ENCODE measurements at places on chromosomes 2 and 18.

GRCh38 chr18:46364048-46364447 lies 259.9 kb downstream of the HAUS1 start:
- no peak for DNase-seq

DNA sequence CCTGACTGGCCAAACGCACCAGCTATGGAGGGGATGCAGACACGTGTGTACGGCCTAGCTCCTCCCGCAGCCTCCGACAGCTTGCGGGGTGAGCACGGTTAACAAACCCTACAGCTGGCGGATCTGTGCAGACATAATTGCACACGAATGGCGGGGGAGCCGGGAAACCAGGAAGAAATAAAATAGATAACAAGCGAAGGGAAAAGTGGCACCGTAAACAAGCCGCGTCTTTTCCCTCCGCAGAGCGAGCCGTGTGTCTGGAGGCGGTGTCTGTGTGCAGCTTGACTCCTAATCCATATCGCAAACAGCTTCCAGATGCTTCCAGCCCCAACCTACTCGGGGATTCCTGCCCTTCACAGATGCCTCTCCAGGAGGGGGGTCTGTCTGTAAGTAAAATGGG lies 853.1 kb upstream of the SALL3 start:
- no peak for DNase-seq

DNA sequence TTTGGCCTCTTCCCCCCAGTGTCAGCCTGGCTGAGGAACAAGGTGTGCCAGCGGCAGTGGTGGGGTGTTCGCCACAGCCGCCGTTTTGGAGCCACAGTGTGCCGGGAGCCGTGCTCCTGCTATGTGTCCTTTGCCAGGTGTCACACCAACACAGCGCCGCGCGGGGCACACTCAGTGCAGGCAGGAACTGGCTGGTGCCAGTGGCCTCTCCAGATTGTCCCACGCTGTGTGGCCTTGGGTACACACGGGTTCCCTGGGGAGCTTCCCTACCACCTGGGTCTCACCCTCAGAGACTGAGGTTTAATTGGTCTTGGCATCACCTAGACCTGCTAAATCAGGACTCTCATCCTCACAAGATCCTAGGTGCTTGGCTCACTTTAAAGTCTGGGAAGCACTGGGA lies 171.6 kb downstream of the LDLRAD4 start:
- no peak for DNase-seq

GRCh38 chr2:230227216-230227615 lies 1.7 kb downstream of the SP140 start:
- DNase-seq: no peak

GRCh38 chr2:240139666-240140393 lies 628 bp downstream of the OTOS start:
- DNase-seq: no peak

GRCh38 chr2:8337321-8337720 lies 344.5 kb upstream of the ID2 start:
- DNase-seq: no peak

DNA sequence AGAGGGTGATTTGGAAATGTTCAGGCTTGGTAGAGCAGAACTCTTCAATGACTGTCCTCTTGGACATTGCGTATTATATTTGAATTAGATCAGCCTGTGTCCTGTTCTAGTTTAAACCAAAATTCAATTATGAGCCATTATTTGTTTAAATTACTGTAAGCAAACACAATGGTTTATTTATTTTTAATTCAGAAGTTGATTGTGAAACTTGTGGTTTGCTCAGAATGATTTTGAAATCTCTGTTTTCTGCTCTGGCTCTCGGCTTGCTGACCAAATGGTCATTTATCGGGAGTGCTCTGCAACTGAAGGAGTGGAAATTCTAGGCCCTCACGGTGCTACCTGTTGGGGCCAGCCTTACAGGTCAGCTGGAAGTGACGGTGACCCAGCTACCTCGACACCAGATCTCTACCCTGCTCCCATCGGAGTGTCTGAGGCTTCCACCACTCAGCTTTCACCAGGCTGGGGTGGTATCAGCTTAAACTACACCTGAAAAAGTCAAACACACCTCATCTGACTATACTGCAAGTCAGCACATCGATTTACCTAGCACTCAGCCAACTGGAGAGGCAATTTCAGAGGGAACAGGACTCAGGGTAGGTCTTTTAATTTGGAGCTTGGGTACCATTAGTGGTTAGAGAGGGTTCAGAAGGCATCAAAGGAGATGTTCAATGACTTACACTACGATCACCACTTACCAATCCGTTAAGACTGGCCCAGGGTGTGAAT lies 36.8 kb upstream of the GPD2 start:
- DNase-seq: peak; percentile 70

GRCh38 chr2:125867908-125868307 lies 788.0 kb upstream of the GYPC start:
- DNase-seq: no peak

DNA sequence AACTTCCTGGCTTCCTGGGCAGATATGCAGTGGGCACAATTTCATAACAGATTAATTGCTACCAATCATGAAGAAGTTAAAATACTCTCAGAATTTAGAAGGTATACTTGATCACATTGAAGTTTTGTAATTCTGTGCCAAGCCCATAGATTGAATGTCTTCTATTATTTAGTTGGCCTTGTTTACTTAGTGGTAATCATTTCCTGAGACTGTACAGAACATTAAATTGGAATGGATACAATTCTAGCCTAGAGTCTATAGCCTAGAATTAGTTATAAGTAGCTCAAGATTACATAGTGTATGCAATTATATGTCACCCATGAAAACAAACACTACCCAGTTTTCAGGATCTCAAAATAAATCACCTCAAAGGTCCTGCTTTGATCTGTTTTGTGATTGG lies 615.8 kb downstream of the XIRP2 start:
- DNase-seq: no peak

- DNase-seq: peak; percentile 83
Observed at GRCh38 chr18:55790296-55790695, 202.3 kb upstream of the TCF4 start.

- no peak for DNase-seq
Observed at GRCh38 chr2:58574873-58575272, 333.7 kb upstream of the FANCL start.

DNA sequence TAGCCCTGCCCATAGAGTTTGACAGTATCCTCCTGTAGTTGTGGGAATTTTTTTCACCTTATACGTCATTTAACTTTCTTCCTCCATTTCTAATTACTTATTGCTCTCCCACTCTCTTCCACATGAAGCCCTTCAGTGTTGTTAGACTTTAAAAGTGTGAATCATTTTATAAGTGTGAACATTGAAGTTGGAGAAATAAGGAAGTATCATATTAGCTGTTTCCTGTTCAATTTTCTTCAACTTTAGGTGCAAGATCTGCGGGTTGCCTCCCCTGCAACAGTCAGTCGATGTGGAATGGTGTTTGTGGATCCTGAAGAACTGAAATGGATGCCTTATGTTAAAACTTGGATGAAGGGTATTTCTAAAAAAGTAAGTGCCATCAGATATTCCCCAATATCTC lies 138.1 kb downstream of the DNAH6 start:
- DNase-seq: no peak

All from choroid plexus epithelial cell (primary cell).